Stimulated activated CD8-positive, alpha-beta memory T cell treated with anti-CD3 and anti-CD28 coated beads, Interleukin-2, amount 100 ng/mL, for 1 hour (primary cell): ENCODE measurements at places on chromosomes 6 and 20.

DNA sequence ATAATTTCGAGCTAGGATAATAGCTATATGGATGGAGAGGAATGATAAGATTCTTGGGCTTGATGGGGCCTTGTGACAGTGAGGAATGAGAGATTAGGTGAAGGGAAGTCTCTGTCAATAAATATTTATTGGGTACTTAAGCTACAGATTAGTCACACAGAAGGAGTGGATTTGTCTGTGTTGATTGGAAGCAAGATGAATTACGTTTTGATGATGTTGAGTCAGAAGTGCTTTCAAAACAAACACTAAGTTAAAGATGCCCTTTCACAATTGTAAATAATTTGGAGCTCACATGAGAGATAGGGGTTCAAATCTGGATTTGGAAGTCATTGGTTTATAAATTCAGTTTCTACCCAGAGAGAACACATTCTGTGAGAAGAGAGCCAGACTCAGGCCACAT lies 834.2 kb downstream of the KIF16B start:
- DNase-seq: no peak

DNA sequence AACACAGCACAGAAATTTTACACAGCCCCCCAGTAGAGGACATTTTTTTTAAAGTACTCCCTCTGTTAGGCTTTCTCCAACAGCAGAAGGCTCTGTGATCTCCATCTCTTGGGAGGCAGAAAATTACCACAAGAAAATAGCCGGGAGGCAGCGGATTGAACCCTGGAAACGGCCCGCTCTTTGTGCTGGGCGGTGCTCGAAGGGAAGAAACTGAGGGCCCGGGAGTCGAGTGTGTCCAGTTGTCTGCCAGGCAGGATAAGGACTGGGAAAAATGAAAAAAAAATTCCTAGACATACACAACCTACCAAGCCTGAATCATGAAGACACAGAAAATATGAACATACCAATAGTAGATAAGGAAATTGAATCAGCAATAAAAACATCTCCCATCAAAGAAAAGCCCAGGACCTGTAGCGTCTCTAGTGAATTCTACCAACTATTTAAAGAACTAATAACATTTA lies 31.5 kb downstream of the POM121L2 start:
- no peak for DNase-seq

- no peak for DNase-seq
These were observed 41.5 kb upstream of the ZNF337 start for GRCh38 chr20:25738198-25738597.

DNA sequence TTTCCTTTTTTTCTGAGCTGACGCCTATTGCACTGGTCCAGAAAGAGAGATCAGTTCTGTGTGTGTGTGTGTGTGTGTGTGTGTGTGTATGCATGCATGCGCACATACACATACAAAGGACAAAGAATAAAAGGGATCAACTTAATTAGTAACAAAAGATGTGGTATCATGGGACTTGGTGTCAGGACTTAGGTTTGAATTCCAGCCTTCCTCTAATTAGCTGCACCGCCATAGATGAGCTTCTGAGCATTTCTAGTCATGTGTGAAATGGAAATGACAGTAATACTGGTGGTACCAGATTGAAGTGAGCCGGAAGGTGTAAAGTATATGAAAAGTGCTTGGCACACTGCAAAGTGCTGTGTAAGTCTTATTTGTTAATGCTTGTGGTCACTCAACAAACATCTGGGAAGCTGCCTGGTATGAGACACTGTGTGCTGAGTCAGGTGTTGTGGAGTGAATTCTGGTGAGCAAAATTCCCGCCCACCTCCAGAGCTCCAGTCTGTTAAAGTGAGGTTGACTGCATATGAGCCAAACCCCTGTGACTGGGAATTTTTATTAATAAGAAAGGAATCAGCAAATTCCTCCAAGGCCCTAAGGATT lies 12.4 kb downstream of the DAAM2 start:
- no peak for DNase-seq

DNA sequence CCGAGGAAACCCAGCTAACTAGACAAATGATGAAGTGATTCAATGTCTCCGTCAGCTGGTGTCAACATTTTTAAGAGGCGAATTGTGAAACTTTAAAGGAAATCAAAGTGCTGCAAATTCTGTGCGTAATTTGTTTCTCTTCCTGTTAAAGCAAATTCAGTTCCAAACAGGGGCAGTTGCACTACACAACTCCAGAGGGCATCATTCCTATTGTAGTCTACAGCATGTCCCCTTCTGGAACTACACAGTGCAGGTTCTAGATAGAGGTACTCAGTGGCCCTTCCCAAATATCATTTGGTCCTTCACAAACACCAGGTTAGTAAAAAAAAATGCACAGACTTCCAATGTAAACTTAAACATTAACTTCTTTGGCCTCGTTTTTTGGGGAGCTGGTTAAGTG lies 38.3 kb upstream of the SMLR1 start:
- DNase-seq: no peak

DNA sequence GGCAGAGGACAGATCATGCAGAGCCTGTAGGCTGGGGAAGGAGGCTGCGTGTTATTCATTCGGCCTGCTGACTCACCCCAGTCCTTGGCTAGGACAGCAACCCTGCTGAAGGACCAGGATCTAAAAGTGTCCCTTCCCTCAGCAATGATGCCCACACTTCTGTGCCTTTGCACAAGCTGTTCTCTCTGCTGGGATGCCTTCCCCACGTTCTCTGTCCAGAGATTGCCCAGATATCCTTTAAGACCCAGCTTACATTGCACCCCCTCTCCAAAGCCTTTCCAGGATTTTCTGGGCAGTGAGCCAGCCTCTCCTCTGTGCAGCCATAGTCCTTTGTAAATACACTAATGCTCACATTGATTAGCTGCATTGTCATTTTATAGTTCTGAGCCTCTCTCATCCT lies 99.3 kb upstream of the CHD6 start:
- DNase-seq: no peak

DNA sequence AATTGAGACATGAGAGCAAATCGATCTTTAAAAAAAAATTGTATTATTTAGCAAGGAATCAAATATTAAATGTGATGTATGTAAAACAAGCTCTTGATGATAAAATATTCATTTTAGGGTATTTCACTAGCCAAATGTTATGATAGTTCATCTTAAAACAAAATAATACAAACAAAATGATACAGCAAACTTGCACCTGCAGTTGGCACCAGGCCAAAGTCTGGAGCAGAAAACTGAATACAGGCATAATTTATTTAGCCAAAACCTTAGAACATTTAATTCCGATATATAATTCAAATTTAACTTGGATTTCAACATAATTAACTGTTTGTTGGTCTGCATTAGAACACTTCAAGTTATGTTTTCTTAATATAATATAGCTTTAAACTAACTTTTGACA lies 60.9 kb downstream of the EPHA7 start:
- DNase-seq: no peak

DNA sequence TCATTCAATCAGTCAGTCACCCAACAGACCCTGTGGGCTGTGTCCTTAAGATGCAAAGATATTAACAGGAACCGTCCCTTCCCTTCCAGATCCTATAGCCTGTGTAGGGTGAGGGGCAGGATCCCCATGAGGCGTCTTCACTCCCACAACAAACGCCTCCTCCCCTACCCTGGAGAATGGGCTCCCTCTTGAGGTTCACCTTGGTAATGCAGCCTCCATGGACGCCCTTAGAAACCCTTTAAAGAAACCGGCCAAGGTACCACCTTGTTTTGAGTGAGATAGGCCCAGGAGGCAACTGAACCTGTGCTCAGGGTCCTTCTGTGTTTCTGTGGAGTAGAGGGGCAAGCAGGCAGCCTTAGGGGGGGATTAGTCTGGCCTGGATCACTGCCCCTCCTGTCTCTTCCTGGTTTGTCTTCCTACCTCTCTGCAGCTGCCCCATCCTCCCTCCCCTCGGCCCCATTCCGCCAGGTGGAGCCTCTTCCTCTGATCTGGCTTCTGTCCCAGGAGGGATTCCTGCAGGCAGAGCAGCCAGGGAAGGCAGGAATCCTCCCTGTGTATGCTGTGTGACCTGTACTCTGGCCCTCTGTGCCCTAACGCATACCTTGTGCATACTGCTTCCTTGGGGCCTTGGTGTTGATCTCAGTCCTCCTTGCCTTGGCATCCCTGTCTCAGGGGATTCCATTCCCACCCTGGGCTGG lies 6.6 kb upstream of the GUCA1A start:
- peak; percentile 53 for DNase-seq

- DNase-seq: no peak
These were observed 38.1 kb downstream of the JARID2 start for GRCh38 chr6:15283986-15284361.

GRCh38 chr20:7601431-7601830 lies 338.8 kb downstream of the HAO1 start:
- DNase-seq: no peak

GRCh38 chr6:15909290-15910070 lies 219.4 kb upstream of the MYLIP start:
- DNase-seq: no peak

DNA sequence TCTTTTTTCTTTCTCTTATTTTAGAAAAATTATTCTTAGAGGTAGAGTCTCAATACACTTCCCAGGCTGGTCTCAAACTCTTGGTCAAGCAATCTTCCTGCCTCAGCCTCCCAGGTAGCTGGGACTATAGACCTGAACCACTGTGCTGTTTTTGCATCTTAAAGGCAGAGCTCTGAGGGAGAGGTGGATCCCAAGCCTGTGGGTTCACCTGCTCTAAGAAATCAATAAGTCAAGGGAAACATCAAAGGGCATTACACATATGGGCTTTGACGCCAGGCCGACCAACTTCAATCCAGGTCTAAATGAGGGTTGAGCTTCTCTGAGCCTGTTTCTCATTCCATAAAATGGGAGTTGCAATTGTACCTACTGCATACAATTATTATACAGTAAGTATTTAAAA lies 223.9 kb downstream of the LY86 start:
- no peak for DNase-seq

DNA sequence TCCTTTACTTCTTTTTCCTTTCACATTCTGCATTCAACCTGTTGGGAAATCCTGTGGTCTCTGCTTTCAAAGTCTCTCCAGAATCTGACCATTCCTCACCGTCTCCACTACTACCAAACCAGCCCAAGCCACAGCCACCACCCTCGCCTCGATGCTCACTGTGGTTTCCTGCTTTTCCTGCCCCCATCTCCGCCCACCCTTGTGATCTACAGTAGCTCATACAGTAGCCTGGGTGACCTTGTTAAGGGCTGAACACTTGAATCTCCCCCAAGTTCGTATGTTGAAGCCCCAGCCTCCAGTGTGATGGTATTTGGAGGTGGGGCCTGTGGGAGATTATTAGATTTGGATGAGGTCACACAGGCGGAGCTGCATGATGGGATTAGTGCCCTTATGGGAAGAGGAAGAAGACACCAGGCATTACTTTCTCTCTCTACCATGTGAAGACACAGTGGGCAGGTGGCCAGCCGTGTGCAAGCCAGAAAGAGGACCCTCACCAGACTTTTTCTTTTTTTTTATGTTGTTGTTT lies 189.0 kb upstream of the UST start:
- no peak for DNase-seq

DNA sequence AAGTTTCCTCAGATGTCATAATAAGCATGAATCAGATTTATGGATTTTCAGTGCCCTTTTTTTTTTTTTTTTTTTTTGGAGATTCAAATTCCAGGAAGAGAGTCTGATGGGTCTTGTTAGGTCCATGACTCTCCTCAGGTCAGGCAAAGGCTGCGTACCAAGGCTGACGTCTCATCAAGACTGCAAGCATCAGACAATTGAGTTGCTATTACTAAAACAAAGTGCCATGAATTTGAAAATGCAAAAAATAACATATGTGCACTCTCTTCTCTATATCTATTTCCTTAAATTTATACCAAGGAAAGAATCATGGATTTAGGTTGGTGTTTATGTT lies 134.7 kb downstream of the FAM83B start:
- DNase-seq: no peak

GRCh38 chr6:29995340-29995777 lies 53.0 kb downstream of the HLA-A start:
- DNase-seq: no peak

- DNase-seq: no peak
These were observed 13.7 kb upstream of the CDC5L start for GRCh38 chr6:44373787-44374186.

DNA sequence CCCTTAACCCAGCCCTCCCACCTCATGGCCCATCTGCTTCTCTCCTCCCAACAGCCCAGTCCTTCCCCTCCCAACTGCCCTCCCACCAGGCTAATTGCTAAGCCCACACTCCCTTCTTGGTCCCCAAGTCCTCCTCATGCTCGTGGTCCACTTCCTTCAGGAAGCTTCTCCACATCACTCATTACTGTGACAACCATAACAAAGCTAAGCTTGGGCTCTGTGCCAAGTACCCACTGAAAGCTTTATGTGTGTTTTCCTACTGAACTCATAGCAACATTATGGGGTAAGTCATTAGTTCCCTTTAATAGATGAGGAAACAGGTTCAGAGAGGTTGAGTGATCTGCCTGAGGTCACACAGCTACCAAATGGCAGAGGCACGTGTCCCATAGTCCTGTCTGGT lies 16.2 kb downstream of the FRS3 start:
- no peak for DNase-seq

DNA sequence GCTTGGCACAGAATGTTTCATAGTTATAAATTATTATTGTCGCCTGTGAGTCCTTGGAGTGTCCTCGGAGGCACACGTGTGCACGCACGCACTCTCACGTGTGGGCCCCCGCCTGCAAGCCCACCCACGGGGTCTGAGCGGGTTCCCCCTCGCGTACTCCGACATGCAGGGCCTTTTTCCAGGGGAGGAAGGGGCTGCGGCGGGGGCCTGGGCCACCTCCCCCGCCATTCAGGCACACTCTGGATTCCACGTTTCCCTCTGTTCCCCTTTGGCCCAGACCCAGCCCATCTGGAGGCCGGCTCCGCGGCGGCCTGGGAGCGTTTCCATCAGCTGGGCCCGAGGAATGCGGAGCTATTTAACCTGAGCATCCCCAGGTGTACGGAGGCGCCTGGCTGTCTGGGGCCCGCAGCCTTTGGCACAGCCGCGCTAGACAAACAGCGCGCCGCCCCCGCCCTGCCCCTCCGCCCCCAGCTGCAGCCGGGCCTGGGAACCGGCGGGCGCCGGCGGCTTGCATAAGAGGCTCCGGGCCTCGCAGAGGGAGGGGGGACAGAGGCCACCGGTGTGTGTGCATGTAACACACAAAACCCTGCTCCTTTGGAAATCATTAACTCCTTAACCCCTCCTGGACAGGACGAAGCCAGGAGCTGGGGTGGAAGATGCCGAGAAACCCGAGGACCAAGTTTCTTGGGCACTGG lies 3.3 kb downstream of the ID1 start:
- DNase-seq: no peak

GRCh38 chr6:84019141-84019841 lies 14.3 kb upstream of the MRAP2 start:
- DNase-seq: no peak

GRCh38 chr20:20174089-20174835 lies 121.9 kb downstream of the CFAP61 start:
- no peak for DNase-seq
